Neural cell (in vitro differentiated cells): ENCODE measurements at places on chromosomes 5 and 9. TPM values are rescaled to one million over a fixed set of nuclear protein-coding genes. Genes with fewer than 3 reads are reported as not detected.

The FOXE1 gene
- 0.14 TPM in 1 of 2 replicates, not detected in the other for polyA plus RNA-seq

The FAM78A gene
- polyA plus RNA-seq = 0.47 and 0.62 TPM in 2 replicates

The FOXD4L3 gene
- polyA plus RNA-seq = not detected in 2 replicates

The RGP1 gene
- polyA plus RNA-seq = 8.1 and 9.9 TPM in 2 replicates

The FRMD3 gene
- 11.1 and 13.0 TPM in 2 replicates for polyA plus RNA-seq

The PCDHGB1 gene
- 0.46 and 0.68 TPM in 2 replicates for polyA plus RNA-seq
